Activated CD8-positive, alpha-beta memory T cell treated with anti-CD3 and anti-CD28 coated beads for 4 hours (primary cell): ENCODE measurements at places on chromosomes 4 and X.

GRCh38 chr4:36196145-36196913 lies 48.0 kb downstream of the ARAP2 start:
- DNase-seq = no peak

GRCh38 chr4:10750714-10751113 lies 66.1 kb upstream of the CLNK start:
- no peak for DNase-seq

GRCh38 chr4:124053872-124054538 lies 657.4 kb downstream of the SPRY1 start:
- DNase-seq = no peak

- no peak for DNase-seq
Observed at GRCh38 chr4:13601048-13601447, 26.5 kb downstream of the BOD1L1 start.

DNA sequence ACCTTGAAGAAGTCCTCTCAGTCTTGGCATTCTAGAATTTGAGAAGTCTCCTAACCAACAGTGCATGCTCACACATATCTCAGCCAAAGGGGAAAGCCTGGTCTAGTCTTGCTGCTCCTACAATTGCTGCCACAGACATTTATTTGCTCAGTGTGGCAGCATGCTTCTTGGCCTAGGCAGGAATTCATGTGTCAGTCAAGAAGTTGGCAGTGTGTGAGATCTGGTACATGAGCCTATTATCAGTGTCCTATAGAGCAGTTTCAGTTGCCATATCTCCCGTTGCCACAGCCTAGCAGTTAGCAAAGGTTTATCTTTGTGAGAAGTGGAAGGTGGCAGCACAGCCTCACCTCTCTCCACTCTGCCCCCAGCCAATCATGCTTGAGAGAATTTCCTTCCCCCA lies 176.9 kb upstream of the ARHGEF9 start:
- no peak for DNase-seq

GRCh38 chr4:163534056-163534455 lies 39.6 kb downstream of the TMA16 start:
- no peak for DNase-seq

- no peak for DNase-seq
Observed at GRCh38 chr4:159401226-159401712, 298.4 kb downstream of the RAPGEF2 start.

DNA sequence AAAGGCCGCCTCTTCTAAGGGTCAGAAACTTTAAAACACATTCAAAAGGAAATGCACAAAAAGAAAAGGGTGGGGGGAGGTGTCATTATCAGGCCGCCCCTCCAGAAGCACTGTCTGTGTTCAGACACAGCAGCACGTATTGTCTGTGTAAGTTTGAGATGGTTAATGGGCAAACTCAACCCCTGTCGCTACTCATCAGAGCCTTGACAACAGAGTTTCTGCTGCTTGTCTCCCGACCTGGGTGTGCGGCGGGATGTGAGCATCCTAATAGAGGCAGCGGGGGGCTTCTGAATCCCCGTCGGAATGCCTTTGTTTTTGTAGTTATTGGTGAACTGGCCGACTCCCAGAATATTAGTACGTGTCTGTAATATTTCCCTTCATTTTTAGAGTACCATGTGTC lies 158.9 kb downstream of the DCTD start:
- DNase-seq = no peak

GRCh38 chr4:73822389-73822788 lies 14.1 kb upstream of the CXCL6 start:
- DNase-seq = no peak

- DNase-seq = no peak
Observed at GRCh38 chrX:2921193-2921592, 7.9 kb downstream of the ARSD start.

DNA sequence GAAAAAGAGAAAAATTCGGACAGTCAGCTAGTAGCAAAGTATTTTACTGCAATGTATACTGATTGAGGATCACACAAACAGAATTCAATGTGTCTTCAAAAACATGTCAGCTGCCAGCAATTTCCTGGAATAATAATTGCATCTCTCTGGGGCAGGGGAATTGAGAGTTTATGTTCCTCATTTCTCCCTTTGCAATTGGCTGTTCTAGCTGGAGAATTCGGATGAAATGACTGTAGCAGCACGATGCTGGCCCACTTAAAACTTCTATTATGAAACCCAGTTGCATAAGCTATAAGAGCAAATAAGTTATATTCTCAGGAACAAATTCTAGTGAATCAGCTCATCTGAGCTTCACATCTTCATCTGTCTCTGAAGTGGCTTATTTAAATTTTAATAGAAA lies 99.9 kb upstream of the CPEB2 start:
- no peak for DNase-seq

- no peak for DNase-seq
Observed at GRCh38 chrX:81377329-81377728, 175.4 kb downstream of the SH3BGRL start.

DNA sequence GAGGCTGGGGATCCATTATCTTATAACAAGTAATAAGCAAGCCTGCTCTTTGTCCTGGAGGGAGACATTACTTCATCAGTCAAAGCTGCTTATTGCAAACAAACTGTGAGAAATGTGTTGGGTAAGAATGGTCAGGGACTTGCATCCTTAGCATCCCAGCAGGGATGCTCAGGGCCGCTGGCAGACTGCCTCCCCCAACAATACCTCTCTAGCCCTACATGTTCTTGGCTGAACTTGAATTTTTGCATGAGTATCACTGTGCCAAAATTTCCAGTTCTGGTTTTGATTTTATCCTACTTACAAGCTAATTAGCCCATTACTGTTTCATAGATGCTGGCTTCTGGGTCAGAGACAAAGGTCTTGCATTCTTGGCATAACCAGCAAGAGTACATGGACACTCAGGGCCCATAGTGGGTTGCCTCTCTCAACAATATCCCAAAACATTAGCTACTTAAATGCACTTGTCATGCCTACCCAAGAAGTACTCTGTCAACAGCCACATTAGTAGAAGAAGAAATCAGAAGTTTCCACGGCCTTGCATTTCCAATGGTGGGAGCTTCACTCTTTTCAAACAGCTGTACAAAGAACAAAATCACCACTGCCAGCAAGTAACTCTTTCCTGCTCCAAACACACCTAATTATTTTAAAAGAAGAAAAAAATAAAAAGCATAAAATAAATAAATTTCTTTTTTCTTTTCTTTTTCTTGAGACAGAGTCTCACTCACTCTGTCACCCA lies 41.9 kb upstream of the NEUROG2 start:
- DNase-seq = no peak
